ENCODE measurements at places on chromosomes 4 and X.
A peak's percentile ranks its signal among the peaks of the same experiment; 100 is the strongest.

GRCh38 chr4:153084224-153084979 lies 119.8 kb upstream of the TRIM2 start:
- no peak for DNase-seq

- DNase-seq = no peak
These were observed 4.9 kb downstream of the SEL1L3 start for GRCh38 chr4:25857851-25858400.

DNA sequence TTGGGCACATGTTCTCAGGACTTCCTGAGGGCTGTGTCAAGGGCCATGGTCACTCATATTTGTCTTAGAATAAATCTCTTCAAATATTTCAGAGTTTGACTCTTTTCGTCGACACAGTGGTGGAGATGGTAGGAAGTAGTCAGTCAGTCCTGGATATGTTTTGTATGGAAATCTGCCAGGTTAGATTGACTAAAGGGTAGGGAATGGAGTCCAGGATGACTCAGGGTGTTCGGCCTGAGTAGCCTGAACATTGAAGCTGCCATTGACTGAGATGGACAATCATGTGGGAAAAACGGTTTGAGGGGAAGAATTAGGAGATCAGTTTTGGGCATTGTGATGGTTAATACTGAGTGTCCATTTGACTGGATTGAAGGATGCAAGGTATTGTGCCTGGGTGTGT lies 177.1 kb upstream of the CENPE start:
- no peak for DNase-seq

DNA sequence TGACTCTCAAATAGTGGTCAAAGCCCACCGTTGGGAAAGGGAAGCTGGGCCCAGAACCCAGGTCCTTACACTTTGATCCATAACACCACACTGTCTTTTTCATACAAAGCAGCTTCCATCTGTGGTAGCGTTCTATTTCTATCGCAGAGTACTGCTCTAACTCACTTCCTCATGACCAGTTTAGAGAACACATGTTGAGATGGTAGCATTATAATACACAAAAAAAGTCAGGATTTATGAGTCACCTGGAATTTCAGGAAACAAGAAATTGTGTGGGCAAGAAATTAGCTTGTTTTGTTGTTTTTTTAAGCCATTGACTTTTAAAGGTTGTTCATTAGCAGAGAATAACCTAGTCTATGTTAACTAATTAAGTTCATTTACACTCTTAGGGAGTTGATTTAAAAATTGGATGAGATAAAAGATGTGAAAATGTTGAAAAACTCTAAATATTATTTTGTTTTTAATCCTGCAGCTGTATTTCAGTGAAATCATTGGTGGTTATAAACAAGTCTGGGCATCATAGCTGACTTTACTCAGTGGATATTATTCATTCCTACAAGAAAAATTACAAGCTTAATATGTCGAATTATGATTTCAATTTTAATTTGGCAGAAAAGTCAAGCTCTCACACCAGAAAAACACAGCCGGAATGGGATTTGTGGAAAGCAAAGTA lies 1011.1 kb upstream of the HS3ST1 start:
- no peak for DNase-seq

DNA sequence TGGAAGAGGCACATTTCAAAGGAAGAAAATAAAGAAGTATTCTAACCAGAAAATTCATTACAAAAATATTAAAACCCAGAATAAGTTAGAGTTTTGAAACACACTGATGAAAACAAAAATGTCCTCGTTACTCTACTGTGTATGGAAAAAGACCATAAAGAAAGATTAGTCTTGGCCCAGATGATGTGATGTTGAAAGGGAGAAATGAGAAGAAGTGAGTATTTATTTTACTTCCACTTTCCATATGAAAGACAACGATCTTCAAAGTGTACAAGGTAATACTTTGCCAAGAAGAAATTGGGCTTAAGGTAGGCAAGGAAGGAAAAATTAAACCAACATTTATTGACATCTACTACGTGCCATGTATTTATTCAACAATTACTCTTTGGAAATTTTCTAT lies 48.6 kb upstream of the EMCN start:
- no peak for DNase-seq

DNA sequence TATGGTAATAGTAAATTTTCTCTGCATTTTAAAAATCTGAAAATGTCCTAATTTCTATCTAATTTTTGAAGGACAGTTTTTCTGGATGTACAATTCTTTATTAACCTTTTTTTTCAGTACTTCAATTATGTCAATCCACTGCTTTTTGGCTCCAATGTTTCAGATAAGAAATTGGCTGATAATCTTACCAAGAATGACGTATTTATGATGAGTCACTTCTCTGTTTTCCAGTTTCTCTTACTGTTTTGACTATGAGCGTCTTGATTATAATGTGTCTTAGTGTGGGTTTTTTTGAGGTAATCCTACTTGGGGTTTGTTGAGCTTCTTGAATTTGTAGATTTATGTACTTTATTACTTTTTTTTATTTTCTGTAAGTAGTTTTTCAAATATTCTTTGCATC lies 47.2 kb downstream of the UGT2B11 start:
- no peak for DNase-seq

GRCh38 chr4:77075869-77076799 lies at the start of gene CCNI:
TSS of gene CCNI (minus strand) at chr4:77075989. CDS start at chr4:77066362, 9,627 bp downstream.
- DNase-seq = peak; percentile 96
